ENCODE measurements at places on chromosomes 6 and 20. TPM values are rescaled to one million over a fixed set of nuclear protein-coding genes. Genes with fewer than 3 reads are reported as not detected.

- no peak for DNase-seq
Observed at GRCh38 chr20:54368570-54368969, 106.8 kb upstream of the DOK5 start.

The SASH1 gene
- polyA plus RNA-seq, result 7.0 TPM

GRCh38 chr6:110341663-110342596 is 16.2 kb downstream of the METTL24 start:
- no peak for DNase-seq

The IP6K3 gene
- polyA plus RNA-seq, result 6.6 TPM

The HEY2 gene
- 2.8 TPM for polyA plus RNA-seq

The NKX2-4 gene
- under 0.01 TPM for polyA plus RNA-seq

DNA sequence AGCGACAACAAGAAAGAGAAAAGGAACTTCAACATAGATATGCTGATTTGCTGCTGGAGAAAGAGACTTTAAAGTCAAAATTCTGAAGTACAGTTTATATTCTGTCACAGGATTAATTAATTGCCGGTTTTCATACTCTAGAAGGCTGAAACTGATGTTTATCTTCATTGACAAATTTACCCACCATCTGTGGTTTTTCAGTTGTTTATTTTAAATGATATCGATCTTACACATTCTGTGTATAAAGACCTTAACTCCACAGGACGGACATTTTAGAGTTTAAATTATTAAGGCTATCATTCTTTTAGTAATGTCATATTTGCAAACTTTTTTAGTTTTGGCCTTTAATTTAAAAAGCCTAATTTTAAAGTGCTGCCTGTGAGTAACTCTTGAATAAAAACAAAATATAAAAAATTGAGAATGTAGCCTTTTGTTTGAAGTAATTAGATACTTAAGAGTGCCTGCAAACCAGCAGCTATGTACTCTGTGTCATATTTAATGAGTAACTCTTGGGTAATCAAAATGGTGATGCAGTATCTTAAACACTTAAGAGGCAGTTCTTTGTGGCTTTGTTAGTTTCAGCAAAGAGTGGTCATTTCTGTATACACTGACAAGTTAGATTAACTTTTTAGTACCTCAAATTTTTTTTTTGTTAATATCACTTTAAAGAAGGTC is 59.3 kb downstream of the CDC5L start:
- DNase-seq, result no peak

- DNase-seq, result no peak
Observed at GRCh38 chr20:44720997-44721784, 6.0 kb downstream of the CCN5 start.

GRCh38 chr6:17032988-17033634 is 68.7 kb upstream of the STMND1 start:
- no peak for DNase-seq

- DNase-seq, result no peak
Observed at GRCh38 chr6:121504227-121504626, 68.8 kb downstream of the GJA1 start.

DNA sequence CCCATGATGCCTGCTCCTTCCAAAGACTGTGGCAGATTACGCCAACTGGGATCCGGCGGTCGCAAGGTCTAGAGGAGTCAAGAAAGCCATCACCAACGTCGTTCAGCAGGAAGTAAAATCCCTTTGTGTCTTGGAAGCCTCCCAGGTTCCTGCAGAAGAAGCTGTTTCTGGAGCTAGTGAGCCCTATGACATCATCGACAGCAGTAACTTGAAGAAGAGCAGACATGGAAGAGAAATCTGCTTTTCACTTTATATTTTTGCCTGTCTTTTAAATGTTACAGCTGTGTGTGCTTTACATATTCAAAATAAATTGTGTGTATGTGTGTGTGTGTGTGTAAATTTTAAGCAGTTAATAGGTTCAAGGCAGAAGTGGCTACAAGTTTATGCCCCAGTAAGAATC is 7.4 kb upstream of the OR2H2 start:
- DNase-seq, result no peak

- no peak for DNase-seq
Observed at GRCh38 chr6:11094411-11094851, 797 bp downstream of the SMIM13 start.

- DNase-seq, result no peak
Observed at GRCh38 chr20:48786951-48787705, 40.7 kb downstream of the PREX1 start.

The SIRPB1 gene
- 1.2 TPM for polyA plus RNA-seq

The SMLR1 gene
- polyA plus RNA-seq, result 0.02 TPM

GRCh38 chr6:142756215-142756630 is 188.8 kb downstream of the HIVEP2 start:
- DNase-seq, result no peak

- peak; percentile 17 for DNase-seq
Observed at GRCh38 chr20:53934421-53935343, 135.7 kb downstream of the BCAS1 start.

GRCh38 chr6:158769771-158770432 is 49.3 kb downstream of the EZR start:
- DNase-seq, result no peak

The PACSIN1 gene
- 1.2 TPM for polyA plus RNA-seq

DNA sequence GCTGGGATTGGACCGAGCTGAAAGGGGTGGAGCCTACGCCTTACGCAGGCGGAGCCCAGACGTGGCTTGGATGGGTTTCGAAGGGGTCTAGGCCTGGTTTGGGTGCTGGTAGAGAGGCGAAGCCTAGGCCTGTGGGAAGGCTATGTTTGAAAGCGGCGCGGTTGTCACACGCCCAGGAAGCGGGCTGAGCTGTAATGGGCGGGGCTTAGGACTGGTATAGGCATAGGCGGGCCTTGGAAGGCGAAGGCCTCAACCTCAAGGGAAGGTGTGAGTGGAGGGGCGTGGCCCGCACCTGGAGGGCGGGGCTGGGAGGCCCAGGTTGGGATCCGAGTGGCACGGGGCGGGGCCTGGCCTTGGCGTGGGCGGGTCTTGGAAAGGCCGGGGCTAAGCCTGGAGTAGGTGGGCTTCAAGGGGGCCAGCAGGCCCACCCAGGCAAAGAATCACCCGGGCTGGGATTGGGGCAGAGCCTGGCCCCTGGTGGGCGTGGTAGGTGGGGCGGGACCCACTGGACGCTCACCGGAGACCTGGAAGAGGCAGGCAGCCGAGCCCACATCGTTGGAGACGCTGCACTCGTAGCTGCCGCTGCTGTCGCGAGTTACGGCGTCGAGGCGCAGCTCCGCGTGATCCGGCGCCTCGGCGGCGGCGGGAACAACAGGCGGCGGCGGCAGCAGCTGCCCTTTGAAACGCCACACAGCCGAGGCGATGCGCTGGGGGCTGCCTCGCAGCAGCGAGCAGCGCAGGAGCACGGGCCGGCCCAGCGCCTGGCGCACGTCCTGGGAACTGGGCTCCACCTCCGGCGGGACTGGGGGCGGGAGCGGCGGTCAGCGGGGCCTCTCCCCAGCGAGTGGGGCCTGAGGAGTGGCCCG is 49.0 kb downstream of the MDGA1 start:
- peak; percentile 30 for DNase-seq

GRCh38 chr6:68727699-68728098 is 92.6 kb downstream of the ADGRB3 start:
- no peak for DNase-seq

- DNase-seq, result no peak
Observed at GRCh38 chr6:108850669-108851465, 2.6 kb downstream of the ARMC2 start.

GRCh38 chr6:30127238-30128093 is 8.5 kb upstream of the TRIM40 start:
- DNase-seq, result no peak

GRCh38 chr6:119348748-119349360 is 707 bp downstream of the MAN1A1 start:
- no peak for DNase-seq

- no peak for DNase-seq
Observed at GRCh38 chr6:958488-958887, 265.5 kb upstream of the EXOC2 start.

DNA sequence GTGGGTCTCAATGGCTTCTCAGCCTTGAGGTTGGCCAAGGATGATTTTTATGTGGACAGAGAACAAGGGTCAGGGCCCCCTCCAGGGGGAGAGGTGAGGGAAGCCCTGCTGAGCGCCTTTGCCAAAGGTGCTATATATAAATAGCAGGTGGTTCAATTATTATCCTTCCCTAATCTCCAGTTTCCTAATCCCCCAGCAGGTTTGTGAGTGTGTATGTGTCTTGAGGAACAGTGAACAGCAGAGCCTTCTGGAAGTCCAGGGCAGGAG is 3.2 kb upstream of the SIRPA start:
- no peak for DNase-seq

The CDH4 gene
- 0.34 TPM for polyA plus RNA-seq

- peak; percentile 87 for DNase-seq
Observed at GRCh38 chr6:79949233-79949632, 1.9 kb upstream of the ELOVL4 start.

- DNase-seq, result no peak
Observed at GRCh38 chr20:36402708-36403107, 96.6 kb downstream of the DLGAP4 start.

DNA sequence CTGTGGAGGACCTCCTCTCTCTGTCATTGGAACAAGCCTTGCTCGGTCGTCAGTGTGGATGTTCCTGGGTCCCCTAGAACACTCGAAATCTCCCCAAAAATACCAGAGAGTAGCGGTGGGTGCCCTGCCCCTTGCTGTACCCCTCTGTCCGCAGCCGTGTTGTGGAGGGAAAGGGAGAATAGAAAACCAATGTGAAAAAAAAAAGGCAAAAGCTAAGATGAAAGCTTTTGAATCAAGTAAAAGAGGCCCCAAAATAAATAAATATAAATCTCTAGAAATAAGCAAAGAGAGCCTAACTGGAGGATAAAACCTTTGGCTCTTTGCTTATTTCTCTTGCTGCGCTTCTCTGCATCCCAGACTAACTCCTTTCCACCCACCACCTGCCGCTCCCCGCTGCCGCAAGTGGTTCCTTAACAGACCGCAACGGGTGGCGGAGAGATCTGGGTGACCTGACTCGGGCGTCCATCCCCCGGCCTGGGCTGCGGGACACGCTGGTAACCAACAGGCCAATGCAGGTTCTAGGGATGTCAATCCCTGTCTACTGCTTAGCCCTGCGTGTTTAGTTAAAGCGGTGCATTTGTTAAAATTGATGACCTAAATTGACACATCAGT is 110.0 kb downstream of the GPX5 start:
- DNase-seq, result no peak

All from thymus (tissue), 14 donors.